Activated naive CD8-positive, alpha-beta T cell treated with anti-CD3 and anti-CD28 coated beads, Interleukin-2, amount 10 ng/mL, durations not matched to agents 7 days and 5 days (primary cell): ENCODE measurements at places on chromosomes 11 and 22.

GRCh38 chr11:27458182-27458581 is 14.4 kb downstream of the LGR4 start:
- no peak for DNase-seq

DNA sequence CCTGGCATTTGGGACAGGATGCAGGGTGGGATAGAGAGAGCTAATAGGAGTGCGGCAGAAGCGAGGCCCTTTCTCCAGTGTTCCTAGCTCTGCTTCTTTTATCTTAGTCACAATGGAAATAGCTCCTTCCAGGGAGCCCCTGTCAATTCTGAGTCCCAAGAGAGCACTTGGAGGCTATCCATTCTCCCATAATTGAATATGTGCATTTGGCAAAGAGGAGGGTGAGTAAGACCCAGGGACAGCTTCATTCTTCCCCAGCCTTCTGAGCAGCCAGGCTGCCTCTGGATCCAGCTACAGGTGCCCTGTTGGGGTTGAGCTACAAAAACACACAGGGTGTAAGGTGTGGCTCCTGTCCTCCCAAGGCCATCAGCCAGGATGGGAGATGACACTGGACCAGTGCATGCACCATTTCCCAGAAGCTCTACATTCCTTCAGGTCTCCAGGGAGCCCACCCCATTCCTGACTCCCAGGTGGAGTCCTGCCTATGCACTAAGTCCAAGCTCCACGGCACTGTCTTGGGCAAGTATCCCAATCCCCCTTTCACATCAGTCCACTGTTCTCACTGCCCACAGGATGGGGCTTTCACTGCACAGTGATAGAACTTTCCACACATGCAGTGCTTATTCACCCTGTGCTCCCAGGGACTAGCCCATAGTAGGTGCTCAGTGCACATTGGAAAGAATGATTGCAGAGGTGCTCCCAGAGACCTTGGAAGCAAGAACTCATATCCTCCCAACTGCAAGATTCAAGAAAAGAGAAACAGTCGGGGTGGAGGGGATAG is 6.2 kb downstream of the MS4A10 start:
- no peak for DNase-seq

- DNase-seq, result no peak
Observed at GRCh38 chr11:46718155-46719019, 626 bp upstream of the F2 start.

DNA sequence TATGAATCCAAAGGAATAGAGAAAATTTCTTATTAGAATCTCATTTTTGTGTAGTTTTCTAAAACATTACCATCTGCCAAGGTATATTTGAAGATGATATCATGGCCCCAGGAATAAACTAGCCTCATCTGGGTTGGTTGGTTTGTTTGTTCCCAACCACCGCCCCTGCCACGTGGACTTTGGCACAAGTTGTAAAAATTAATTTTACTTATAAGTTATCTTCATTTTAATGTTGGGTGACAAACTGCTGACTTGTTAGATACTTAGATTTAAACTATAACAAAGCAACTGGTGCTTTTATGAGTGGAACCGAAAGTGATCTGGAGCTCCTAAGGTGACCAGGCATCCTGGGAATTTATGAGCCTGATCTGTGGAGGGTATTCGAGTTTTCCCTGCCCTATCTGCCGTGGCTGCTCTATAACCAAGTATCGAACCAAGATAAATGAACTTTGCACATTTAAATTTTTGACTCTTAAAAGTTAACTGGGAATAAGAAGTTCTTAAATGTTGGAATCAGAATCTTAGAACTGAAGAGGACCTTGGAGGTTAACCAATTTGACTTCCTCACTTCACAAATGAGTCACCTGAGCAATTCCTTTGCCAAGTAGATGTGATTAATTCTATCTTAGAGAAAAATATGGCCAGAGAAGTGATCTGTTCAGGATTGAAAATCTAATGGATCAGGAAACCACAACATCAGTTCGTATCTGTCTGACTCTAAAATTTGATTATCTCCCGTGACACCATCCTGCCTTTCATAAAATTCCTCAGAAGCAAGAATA is 129.1 kb upstream of the ARHGAP42 start:
- no peak for DNase-seq

GRCh38 chr11:86558207-86558606 is 114.2 kb downstream of the ME3 start:
- DNase-seq, result no peak

GRCh38 chr11:15497366-15497765 is 382.6 kb downstream of the INSC start:
- DNase-seq, result no peak

DNA sequence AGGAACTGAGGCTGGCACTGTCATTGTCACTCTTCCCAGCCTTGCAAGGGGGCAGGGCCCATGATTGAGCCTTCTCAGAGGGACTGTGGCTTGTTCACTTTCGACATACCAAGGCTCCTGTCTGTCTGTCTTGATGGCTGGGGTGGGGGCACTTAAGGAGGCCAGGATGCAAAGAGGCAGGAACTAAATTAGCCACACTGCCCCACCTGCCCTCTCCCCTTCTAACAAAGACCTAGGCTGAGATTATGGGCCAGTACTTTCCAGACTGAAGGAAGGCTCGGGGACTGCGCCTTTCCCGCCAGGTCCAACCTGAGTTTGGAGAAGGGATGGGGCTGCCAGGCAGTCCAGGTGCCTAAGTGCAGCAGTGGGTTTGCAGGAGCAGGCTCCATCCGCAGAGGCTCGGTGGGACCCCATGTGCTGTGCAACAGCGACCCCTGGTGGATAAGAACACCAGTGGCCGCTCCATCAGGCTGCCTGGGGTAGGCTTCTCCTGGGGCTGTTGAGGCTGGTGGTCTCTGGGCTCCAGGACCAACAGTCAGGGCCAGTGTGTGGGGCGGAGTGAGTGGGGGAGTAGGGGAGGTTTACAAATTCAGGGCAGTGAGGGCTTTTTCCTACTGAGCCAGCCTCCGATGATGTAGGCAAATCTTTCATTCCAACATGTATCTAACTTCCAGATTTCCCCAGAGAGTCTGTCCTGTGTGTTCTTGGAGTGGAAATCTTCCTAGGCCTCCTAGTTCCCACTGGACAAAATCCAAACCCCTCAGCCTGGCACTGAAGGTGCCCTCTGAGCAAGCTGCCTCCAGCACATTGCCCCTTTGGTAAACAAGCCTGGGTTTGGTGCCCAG is 93.9 kb downstream of the INSC start:
- peak; percentile 80 for DNase-seq

DNA sequence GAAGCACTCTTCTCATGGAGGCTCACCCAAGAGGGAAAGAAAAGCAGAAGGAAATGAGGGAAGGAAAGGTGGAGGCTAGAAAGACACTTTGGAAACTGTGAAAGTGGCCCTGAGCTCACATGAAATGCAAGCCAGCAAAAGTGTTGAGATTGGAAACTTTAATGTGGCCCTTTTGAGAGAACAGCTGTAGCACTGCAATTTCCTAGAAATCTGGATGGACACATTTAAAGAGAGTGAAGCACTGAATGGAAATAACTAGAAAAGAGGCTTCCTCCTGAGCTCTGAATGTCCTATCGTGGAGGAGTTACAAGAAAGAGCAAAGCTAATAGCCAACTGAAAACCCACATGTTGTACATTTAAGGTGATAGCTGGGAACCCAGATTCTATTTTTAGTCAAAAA is 56.0 kb downstream of the LIF start:
- no peak for DNase-seq

DNA sequence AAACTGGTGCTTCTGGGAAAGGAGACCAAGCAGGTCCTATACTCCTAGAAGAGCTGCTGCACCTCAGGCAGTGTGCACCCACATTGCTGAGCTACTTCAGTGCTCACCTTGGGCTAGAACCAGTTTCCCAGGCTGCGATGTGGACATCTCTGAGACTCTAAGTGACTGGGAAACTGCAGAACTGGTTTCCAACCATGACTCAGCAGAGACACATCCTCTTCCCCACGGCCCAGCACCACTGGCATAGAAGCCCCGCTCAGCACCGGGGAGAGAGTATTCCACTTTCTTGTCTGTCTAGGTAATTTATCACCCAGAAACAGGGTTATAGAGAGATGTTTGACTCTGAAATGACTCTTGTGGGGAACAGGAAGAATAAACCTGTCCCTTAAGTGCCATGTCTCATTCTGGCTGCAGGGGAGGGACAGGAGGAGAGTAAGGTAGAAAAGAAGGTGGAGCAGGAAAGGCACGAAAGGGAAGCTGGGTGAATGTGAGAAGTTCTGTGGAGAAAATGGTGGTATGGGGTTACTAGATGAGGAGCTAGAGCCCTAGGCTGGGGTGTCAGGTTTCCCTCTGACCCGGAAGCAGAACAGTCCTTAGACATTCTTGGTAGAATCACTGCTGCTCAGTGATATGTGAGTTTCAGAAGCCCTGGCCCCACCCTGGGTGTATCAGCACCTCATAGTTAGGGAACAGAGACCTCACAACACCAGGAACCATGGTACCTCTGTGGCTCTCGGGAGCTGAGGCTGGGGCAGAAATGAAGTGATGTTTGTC is 340.4 kb upstream of the NCAM1 start:
- no peak for DNase-seq

GRCh38 chr11:127648583-127648982 is 648.0 kb upstream of the KIRREL3 start:
- DNase-seq, result no peak

DNA sequence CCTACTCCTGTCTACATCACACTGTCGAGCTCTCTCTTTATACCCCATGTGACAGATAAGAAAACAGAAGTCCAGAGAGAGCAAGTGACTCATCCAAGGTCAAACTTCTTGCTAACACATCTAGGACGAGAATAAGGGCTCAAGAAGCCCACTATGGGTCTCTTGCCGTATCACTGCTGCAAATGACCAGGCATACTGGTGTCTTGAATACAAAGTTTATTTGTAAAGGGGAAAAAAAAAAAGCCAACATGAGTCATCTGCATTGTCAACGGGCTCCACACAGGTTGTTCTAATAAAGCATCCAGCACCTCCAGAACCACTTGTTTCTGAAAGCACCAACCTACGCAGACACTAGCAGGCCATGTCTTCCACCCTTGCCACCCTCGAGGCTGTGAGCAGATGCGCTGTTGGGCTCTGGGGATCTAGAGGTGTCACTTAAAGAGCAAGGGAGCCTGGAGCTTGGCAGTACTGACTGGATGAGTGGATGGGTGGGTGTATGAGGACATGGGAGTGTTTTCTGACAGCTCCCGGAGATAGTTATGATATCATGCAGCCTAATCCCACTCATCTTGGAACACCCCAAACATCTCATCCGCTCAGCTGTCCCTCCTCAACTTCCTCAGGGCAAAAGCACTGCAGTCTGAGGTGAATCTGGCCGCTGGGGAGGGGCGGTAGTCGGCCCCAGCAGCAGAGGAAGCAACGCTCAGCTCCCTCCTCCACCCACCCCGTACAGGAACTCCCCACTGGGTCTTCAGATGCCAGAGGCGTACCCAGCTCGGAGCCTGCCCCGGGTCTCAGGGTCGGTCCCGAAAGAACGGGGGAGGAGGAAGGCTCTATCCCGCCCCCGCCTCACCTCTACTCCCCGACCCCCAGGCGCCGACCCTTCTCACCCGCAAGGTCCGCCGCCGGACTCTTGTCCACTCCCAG is 1.0 kb downstream of the SMCO4 start:
- peak; percentile 44 for DNase-seq

GRCh38 chr11:2325123-2325522 is 23.3 kb downstream of the TSPAN32 start:
- no peak for DNase-seq

DNA sequence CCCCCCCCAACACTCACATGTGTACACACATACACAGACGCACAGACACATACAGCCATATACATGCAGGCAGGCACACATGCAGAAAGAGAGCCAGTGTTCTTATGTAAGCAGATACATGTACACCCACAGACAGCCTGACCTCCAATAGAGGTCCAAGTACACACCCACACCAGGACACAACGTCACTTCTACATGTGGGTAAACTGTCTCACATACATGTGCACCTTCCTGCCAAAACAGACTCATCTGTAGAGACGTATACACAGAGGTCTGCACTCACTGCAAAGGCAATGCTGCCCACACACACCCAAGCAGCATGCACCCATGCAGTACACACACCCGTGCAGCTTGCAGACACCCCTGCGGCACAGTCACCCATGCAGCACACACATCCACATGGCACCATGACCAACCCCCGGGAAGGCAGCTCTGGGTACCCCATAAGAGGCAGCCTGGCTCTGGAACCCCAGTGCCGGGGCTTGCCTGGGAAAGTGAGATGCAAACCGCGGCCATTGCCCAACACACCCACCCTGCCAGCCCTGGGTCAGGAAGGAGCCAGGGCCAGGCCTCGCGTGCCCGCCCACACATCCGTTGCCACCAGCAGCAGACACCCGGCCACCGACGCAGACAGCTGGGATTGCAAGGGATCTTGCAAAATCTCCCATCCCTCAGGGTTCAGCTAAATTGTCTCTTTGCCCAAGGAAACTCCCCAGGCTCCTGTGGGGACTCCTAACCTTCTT is 10.1 kb downstream of the CASTOR1 start:
- DNase-seq, result no peak

- no peak for DNase-seq
Observed at GRCh38 chr11:76797341-76798201, 14.4 kb downstream of the TSKU start.

DNA sequence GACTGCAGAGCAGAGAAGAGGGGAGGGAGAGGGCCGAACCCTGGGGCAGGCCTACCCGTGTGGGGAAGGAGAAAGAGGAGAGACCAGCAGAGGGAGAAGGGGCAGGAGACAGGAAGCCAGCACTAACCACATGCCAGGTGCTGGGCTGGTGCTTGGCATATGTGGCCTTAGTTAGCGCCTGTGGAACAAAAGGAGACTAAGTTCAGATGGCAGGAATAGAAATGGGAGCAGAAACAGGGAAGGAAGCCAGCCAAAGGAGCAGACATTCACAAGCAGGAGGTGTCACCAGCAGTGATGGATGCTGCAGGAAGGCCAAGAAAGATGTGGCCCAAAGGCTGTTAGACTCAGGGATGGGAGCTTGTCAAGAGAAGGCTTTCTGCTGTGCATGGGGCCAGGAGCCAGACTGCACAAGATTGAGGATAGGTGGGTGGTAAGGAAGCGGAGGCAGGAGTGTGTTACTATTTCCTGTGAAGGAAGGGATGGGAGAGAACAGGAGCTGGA is 26.7 kb downstream of the TREH start:
- no peak for DNase-seq

DNA sequence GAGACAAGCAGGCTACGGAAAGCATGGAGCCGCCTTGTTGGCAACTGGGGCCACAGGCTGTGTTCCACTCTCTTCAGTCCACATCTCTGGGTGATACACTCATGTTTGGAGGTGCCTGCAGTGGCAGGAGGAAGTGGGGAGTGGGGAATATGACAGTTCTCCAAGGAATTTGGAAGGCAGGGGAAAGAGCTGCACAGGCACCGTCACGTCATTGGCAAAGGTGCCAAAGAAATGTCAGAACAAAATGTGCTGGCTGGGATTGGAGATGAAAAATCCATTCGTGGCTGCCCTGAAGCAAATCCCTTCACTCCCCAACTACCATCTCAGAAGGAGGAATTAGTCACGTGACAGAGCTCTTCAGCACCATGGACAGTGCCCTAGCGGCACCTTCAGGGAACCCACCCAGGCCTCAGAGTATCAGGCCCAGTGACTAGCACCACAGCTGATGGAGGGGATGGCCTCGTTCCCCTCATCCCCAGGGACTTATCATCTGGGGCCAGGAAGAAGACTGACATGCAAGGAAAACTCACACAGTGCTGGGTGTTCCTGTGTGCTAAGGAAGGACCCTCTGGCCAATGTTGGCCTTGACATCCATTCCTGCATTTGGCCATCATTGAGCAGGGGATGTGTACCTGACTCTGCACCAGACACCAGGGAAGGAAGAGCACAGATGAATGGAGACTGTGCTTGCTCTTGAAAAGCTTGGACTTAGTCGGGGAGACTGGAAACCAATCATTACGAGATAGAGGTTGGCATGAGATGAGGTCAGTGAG is 48.5 kb upstream of the PRDM11 start:
- DNase-seq, result peak; percentile 59

GRCh38 chr22:48581796-48582469 is 1245.7 kb downstream of the BRD1 start:
- no peak for DNase-seq

GRCh38 chr11:6269994-6270393 is 10.4 kb downstream of the CCKBR start:
- no peak for DNase-seq
